Right atrium auricular region (tissue), 2 donors: ENCODE measurements at places on chromosomes 7 and 10. TPM values are rescaled to one million over a fixed set of nuclear protein-coding genes. Genes with fewer than 3 reads are reported as not detected.
A peak's percentile ranks its signal among the peaks of the same experiment; 100 is the strongest.

DNA sequence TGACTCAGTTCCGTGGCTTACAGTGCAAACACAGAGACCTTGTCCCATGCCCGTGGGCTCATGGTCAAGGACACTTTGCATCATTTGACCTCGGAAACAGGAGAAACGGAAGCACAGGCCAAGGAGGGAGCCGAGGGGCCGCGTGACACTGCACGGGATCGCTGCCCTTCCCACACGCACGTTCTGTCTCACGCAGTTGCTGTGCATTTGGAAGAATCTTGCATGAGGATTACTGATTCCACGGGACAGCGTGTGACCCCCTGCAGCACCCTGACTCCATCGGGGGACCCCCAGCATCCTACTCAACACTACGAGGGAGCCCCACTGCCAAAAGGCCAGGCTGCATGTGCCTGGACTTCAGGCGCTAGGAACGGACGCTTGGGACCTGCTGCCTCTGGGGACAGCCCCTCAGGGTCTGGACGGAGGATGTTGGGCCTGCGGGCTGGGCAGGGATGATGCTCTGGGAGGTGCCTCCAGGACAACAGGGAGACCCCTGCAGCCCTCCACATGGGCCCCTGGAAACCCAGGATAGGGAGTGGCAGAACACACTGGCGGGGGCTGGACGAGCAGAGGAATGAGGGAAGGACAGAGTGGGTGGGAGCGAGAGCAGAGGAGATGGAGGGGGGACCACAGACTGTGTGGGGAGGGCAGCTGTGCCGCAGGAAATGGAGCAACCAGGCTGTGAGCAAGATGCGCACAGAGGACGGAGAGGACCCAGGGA lies 222.2 kb downstream of the DNAJB6 start:
- H3K4me1 ChIP-seq = no peaks in the 10 kb centered on the region
- no peak overlapping the region for H3K4me3 ChIP-seq
- DNase-seq = no peak
- no peaks in the 10 kb centered on the region for H3K27me3 ChIP-seq
- no peaks in the 10 kb centered on the region for H3K36me3 ChIP-seq

DNA sequence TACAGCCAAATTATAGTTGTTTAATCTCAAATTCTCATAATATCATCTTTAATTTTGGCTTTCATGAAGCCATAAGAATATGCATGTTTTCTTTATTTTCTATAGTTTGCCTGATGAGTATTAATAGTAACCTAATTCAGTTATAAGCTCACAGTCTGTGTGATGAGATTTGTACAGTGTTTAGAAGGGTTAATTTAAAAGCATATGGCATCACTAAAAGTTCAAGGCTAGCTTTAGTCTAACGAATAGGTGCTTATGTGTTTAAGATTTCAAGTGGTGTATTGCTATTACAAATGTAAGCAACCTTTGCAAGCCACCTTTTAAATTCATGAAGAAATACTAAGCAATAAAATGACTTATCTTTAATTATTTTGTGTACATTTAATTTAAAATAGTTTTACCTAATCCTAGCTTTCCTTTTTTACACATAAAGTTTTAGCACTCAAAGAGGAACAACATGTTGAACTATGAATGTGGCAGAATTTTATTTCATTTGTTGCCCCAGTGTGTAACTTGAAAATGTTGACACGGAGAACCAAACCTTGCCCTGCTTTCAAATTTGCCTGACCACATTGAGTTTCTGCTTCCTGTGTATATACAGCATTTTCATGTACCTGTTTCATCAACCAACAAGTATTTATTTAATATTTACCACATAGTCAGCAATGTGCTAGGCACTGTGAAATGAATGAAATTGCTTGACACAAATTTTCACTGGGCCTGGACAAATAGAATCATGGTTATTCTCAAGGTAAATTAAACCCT lies 41.5 kb downstream of the TET1 start:
- peaks cover 27% of the 10 kb centered on the region for H3K4me1 ChIP-seq
- H3K27me3 ChIP-seq = no peaks in the 10 kb centered on the region
- DNase-seq = no peak
- no peak overlapping the region for H3K4me3 ChIP-seq
- no peak overlapping the region for H3K27ac ChIP-seq
- no peaks in the 10 kb centered on the region for H3K36me3 ChIP-seq

- peak; percentile 42 for DNase-seq
- no peak overlapping the region for H3K4me3 ChIP-seq
- H3K36me3 ChIP-seq = no peaks in the 10 kb centered on the region
- no peaks in the 10 kb centered on the region for H3K4me1 ChIP-seq
- no peaks in the 10 kb centered on the region for H3K27me3 ChIP-seq
- no peak overlapping the region for H3K27ac ChIP-seq
These were observed 244.0 kb downstream of the BUB3 start for GRCh38 chr10:123398180-123398591.

DNA sequence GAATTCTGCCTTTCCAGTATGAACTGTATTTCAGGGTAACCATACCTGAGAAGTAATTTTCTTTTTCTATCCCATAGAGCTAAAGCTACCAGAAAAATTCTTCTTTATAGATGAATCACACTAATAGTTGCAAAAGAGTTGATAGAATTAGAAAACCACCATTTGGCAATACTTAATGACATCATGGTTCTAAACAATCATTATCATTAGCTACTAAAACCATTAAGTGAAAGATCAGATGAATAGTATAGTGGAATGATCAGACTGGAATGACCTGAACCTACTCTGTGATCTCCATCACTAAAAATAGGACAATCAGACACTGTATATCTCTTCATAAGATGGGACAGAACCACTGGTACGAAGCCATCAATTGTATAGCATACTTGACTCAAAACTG lies 19.8 kb upstream of the ZC3HAV1L start:
- H3K27ac ChIP-seq = no peak overlapping the region
- no peak overlapping the region for H3K4me3 ChIP-seq
- H3K36me3 ChIP-seq = peaks cover 36% of the 10 kb centered on the region
- no peak for DNase-seq
- no peaks in the 10 kb centered on the region for H3K4me1 ChIP-seq
- H3K27me3 ChIP-seq = no peaks in the 10 kb centered on the region

- H3K36me3 ChIP-seq = no peaks in the 10 kb centered on the region
- H3K27ac ChIP-seq = no peak overlapping the region
- H3K27me3 ChIP-seq = no peaks in the 10 kb centered on the region
- no peaks in the 10 kb centered on the region for H3K4me1 ChIP-seq
- DNase-seq = no peak
These were observed 264.7 kb downstream of the PAXIP1 start for GRCh38 chr7:154738216-154738615.

Gene SKAP2
- 11.2 TPM for total RNA-seq

Gene DRGX
- not detected for total RNA-seq
